ENCODE measurements at places on chromosomes 2 and 18.

- no peak for DNase-seq
Measured at GRCh38 chr2:201452922-201453643, 1.5 kb downstream of the STRADB start.

DNA sequence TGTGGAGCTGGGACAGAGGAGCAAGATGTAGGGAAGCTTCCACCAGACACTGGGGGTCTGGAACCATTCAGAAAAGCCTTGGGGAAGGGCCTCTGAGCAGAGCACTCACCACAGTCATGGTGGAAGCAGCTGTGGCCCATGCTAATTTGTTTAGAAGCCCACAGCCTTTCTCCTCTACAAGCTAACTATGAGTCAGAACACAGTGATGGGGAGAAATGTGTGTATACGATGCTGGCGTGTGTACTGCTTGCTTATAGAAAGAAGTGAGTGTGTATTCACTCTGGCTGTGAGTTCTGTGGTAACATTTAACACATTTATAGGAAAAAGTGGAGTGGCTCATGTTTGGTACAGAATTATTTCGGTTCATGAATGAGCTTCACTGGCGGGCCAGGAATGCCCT lies 157.0 kb upstream of the ACAA2 start:
- DNase-seq = no peak

- no peak for DNase-seq
Measured at GRCh38 chr2:149427387-149427786, 97.0 kb downstream of the LYPD6 start.

DNA sequence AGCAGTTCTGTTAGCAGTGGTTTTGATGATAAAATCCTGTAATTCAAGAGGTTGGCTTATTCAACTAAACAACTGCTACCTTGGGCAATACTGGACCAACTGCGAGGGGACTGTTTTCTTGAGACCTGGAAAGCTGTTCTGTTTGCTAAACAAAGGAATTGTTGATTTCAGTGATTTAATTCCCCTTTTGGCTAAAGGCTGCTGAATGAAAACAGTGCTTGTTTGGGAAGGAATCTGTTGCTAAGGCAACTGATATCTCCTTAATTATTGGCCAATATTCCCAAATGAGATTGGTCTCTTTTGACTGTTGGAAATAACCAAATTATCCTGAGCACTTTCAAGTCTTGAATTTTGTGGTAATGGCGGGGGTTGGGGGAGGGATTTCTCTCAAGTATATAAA lies 136.8 kb downstream of the CAMKMT start:
- DNase-seq = no peak

GRCh38 chr2:96580771-96581170 lies 44.2 kb downstream of the ARID5A start:
- DNase-seq = no peak

GRCh38 chr18:59547581-59548182 lies 149.5 kb downstream of the CCBE1 start:
- no peak for DNase-seq

DNA sequence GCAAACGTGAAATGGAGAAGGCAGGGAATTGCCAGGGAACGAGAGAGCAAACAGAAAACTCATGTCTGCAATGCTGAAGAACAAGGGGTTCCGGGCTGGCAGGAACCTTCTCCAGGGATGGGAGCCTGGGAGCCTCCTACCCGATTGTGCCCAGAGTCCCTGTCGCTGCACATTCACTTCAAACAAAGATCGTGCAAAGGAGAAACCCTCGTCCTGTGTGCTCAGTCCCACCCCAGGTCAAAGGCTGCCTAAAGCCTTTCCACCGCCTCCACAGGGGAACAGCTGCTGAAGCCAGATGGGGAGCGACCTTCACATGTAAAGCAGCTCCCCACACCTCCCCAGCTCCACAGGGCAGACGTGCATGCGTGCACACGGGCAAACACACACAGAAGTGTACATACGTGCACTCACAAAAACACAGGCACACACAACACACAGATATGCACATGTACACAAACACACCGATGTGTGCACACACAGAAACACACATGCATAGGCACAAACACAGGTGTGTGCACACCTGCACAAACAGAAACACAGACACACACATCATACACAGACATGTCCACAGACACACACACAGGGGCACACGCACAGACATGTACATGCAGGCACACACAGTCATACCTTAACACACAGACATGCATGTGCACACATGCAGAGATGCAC lies 460.1 kb upstream of the SALL3 start:
- DNase-seq = no peak
